ENCODE measurements at places on chromosomes 16 and 17.

DNA sequence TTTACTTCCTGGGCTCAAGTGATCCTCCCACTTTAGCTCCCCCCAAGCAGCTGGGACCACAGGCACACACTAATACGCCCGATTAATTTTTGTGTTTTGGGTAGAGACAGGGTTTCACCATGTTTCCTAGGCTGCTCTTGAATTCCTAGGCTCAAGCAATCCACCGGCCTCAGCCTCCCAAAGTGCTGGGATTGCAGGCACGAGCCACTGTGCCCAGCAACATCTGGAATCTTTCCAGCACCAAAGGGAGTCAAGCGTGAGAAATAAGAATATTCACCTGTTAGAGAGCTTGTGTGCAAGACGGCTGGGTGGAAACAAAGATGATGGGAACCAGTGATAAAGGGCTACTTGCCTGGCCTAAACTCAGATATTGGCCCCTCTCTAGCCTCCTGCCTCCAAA lies 14.2 kb upstream of the ALOX12B start:
- no peak for DNase-seq

DNA sequence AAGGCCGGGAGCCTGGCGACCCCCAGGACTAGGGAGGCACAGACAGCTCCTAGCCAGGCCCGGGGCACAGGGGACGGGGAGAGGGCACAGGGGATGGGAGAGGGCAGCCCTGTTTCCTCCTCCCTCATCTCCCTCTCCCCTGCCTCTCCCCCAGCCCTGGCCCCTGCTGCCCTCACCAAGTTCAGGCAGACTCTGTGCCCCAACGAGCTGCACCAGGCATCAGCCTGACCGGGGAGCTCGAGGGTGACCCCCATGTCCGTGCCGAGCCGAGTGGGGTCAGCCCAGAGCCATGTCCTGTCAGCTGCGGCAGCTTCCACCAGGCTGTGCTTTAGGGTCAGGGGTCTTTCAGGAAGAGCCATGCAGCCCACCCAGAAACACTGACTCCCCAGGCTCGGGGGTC lies 6.0 kb downstream of the CDH15 start:
- DNase-seq: no peak

DNA sequence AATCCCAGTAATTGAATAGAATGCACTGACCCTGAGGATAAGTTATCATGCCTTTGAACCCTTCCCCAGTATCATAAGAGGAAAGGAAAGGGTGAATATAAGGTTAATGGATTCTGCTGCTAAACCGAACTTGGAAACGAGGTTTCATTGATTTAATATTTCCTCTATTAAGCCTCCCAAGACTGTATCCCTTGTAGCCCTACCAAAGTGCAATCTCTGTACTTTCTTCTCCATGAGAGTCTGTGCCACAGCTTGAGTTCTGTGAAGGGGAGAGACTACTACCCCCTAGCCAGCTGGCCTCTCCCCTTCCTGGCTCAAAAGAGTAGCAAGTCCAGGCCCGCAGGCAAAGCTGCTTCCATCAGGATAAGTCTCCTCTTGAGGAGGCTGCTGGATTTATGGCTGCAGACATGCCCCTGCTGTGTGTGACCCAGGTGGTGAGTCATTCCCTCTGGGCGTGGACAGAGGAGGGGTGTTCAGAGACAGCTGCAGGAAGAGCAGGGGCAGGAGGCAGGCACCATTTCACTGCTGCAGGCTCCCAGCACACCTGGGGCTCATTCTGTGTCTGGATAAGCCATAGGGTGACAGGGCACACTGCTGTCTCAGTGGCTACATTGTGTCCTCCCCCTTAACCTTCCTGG lies 58.4 kb downstream of the TOM1L2 start:
- peak; percentile 70 for DNase-seq

- no peak for DNase-seq
These were observed 15.7 kb downstream of the TMEM94 start for GRCh38 chr17:75472119-75472518.

GRCh38 chr17:4125552-4125951 lies 17.3 kb downstream of the ZZEF1 start:
- no peak for DNase-seq

- DNase-seq: no peak
These were observed 93.1 kb downstream of the VAT1L start for GRCh38 chr16:77881355-77882030.

DNA sequence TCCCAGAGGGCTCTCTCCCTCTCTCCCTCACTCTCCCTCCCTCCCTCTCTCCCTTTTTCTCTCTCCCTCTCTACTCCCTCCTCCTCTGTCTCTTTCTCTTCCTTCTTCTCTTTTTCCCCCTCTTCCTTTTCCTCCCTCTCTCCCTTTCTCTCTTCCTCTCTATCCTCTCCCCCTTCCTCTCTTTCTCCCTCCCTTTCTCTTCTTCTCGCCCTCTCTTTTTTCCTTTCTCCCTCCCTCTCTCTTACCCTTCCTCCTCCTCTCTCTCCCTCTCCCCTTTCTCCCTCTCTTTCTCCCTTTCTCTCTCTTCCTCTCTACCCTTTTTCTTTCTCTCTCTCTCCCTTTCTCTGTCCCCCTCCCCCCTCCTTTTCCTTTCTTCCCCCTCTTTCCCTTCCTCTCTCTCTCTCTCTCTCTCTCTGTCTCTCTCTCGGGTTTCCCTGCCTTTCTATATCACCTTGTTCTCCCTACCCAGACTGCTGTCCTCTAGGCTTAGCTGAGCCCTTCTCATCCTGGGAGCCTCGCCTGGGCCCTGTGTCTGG lies 25.8 kb upstream of the TMEM220 start:
- DNase-seq: no peak

- DNase-seq: no peak
These were observed 13.8 kb downstream of the HEATR3 start for GRCh38 chr16:50079397-50080140.

DNA sequence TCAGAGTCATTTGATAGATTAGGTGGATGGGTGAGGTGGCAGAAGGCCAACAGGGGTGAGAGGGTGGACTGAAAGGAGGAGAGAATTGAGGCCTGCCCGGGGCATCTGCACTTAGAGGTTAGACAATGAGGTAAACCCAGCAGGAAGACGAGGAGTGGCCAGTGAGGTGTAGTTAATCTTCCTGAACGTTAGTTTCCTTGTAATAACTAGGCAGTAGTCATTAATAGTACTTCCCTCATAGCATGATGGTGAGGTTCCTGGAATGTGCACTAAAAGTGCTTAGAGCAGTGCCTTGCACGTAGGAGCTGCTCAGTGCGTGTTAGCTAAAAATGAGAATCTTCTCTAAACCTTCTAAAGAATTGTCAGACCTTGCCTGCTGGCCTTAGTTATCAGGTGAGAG lies 13.5 kb upstream of the KSR1 start:
- DNase-seq: no peak

DNA sequence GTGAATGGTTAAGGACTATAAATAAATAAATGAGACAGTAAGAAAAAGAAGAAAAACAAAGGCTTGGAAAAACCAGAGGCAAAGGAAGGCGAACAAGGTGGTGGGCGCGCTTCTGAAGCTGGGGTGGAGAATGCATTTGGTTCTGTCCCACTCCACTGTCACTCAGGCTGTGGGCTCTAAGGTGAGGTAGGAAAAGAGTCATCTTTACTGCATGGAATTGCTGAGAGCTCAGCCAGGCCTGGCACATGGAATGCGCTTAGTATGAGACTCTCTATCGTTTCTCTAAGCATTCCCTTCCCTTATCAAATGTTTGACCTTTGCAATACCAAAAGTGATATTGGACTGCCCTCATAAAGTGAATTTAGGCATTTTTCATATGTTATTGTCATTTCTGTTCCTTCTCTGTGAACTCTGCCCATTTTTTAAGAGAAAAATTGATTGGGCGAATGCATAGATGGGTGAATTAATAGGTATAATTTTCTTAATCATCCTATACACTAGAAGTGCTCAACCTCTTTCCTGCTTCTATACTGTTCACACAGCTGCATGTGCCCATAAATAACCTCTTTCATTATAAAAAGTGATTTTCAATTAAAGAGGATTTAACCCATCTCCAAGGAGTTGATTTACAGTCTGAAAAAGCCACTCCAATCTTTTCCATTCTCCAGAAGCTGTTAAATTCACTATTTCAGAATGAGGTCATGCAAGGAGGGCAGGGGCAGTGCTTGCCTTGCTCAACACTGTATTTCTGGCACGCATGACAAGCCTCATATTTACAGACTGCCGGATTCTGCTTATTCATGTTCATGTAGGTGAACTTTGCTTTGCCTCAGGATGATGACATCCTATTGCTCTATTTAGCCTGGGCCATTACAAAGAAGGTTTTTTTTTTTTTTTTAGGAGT lies 87.7 kb downstream of the MYH10 start:
- DNase-seq: no peak

- DNase-seq: no peak
These were observed 24.5 kb downstream of the TBX2 start for GRCh38 chr17:61423967-61424649.

DNA sequence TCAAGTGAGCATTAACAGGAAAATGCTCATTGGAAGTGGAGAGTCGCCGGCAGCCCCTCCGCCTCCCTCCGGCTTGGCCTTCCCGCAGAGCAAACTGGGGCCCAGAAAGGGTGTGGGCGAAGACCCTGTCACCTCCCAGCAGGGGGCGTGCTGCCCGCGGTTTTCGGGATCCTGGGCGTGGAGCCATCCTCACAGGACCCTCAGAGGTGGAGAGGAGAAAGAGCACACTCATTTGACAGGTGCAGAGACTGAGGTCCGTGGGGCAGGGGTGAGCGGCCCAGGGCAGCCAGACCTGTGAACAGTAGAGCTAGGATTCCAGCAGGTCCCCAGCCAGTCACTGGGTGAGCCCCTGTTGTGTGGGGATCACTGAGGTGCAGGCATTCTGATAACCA lies 1002.9 kb downstream of the KCNJ18 start:
- no peak for DNase-seq

DNA sequence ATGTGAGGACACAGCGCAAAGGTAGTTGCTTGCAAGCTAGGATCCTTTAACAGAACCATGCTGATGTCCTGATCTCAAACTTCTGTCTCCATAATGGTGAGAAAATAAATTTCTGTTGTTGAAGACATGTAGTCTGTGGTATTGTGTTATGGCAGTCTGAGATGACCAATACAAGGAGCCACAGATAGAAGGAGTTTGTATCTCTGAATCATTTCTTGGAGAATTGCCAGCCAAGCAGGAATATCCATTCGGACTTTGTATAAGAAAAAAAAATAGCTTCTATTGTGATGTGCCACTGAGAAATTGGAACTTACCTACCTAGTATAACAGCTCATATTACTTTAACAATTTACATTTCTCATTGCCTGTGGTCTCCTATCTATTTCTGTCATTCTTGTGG lies 447.6 kb upstream of the CA10 start:
- DNase-seq: no peak

GRCh38 chr17:66950325-66950724 lies 14.2 kb upstream of the CACNG4 start:
- DNase-seq: no peak

DNA sequence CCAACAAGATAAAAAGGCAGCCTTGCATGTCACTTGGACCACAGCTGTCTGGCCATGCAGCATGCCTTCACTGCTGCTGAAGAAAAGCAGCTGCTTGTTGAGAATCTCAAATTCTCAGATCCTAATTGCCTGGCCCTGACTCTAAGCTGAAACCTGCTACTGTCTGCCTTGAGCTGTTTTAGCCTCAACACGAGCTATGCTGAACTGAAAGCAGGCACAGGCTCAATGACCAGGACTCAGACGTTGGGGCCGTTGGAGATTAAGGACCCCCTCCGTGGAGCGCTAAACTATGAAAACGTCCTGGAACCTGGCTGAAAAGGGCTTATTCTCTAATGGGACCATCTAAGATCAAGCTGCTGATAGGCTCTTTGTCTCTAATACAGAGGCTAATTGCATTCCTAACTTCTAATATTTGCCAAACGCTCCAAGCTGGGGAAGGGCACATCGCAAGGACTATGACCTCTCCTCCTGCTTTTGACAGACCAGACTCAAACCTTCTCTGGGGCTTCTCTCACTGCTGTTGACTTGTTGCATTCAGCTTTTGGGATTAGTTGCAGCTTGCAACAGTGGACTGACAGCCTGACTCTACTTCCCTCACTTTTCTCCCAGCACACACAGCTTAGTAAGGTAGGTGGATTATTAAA lies 4.6 kb upstream of the PLK1 start:
- no peak for DNase-seq

DNA sequence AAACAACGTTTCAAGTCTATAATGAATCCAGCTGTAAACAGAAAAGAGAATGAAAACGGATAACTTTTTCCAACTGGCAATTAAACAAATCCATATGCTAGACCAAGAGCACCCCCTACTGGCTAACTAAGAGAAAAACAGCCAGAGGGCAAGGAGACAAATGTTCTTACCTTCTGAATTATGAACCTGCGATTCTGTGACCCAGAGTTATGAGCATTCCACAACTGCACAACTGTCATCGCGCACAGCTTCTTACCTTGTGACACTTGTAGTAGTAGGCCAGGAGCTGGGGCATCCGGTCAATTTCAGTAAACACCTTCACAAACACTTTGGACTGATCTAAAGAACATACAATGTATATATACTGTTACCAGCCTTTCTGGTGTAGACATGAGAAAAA lies 18.6 kb downstream of the COG7 start:
- peak; percentile 76 for DNase-seq

DNA sequence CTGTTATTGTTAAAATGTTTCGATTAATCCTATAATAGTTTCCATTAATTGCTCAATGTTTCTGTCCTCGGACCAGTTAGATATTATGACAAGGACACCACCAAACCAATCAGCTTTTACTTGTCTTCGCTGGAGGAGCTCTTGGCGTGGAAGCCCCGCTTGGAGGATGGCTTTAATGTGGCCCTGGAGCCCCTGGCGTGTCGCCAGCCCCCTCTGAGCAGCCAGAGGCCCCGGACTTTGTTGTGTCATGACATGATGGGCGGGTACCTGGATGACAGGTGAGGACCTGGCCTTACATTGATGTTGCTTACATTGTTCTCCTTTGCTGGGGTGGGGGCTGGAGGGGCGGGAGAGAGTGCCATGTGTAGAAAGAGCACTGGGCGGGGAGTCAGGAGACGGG lies 3.0 kb downstream of the ENGASE start:
- peak; percentile 12 for DNase-seq

DNA sequence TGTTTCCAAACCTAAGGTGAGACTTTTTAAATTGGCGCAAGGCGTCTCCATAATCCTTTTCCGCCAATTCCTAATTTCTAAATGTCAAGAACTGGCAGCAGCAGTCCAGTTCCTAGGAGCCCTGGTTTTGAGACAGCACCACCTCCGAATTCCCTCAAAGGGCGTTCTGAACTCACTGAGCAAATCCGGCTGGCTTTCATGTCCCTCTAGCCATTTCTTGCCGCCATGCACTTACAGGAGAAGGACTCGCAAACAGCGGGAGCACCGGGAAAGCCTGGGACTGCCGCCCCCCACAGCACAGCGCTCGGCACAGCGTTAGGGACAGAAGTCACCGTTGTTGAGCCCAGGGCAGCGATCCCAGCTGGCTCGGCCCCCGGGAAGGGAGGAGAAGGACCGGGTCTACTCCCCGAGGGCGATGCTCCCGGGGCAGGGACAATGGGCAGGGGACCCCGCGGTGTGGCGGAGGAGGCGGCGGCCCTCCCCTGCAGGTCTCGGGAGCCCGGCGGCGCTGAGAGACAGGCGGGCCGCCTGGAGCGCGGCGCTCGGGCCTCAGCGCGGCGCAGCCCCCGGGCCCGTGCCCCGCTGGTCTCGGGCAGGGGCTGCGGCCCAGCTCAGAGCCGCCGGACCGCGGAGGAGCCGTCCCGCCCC lies 545 bp downstream of the ARHGAP17 start:
- no peak for DNase-seq

- DNase-seq: peak; percentile 77
These were observed 8.5 kb downstream of the PRMT7 start for GRCh38 chr16:68319185-68319908.

- no peak for DNase-seq
These were observed 30.2 kb downstream of the C16orf95 start for GRCh38 chr16:87286839-87287626.
